Testis (tissue), 5 donors: ENCODE measurements at places on chromosomes 16 and 17.

GRCh38 chr16:11692171-11692570, 23.9 kb downstream of the SNN start:
- no peak overlapping the region for H3K4me3 ChIP-seq
- H3K27me3 ChIP-seq = no peaks in the 10 kb centered on the region
- H3K36me3 ChIP-seq = no peaks in the 10 kb centered on the region
- DNase-seq = no peak
- peaks cover 6% of the 10 kb centered on the region for H3K4me1 ChIP-seq

- no peak for DNase-seq
- H3K4me3 ChIP-seq = no peak overlapping the region
- H3K27me3 ChIP-seq = no peaks in the 10 kb centered on the region
- no peak overlapping the region for H3K27ac ChIP-seq
- no peaks in the 10 kb centered on the region for H3K4me1 ChIP-seq
Measured at GRCh38 chr17:58377093-58377601, 25.1 kb upstream of the SUPT4H1 start.

- H3K27me3 ChIP-seq = no peaks in the 10 kb centered on the region
- peak overlapping the region; percentile 40 for H3K4me3 ChIP-seq
- H3K36me3 ChIP-seq = no peaks in the 10 kb centered on the region
- peak overlapping the region; percentile 72 for H3K27ac ChIP-seq
- no peak for DNase-seq
Measured at GRCh38 chr16:1152123-1152638, 725 bp upstream of the CACNA1H start.

DNA sequence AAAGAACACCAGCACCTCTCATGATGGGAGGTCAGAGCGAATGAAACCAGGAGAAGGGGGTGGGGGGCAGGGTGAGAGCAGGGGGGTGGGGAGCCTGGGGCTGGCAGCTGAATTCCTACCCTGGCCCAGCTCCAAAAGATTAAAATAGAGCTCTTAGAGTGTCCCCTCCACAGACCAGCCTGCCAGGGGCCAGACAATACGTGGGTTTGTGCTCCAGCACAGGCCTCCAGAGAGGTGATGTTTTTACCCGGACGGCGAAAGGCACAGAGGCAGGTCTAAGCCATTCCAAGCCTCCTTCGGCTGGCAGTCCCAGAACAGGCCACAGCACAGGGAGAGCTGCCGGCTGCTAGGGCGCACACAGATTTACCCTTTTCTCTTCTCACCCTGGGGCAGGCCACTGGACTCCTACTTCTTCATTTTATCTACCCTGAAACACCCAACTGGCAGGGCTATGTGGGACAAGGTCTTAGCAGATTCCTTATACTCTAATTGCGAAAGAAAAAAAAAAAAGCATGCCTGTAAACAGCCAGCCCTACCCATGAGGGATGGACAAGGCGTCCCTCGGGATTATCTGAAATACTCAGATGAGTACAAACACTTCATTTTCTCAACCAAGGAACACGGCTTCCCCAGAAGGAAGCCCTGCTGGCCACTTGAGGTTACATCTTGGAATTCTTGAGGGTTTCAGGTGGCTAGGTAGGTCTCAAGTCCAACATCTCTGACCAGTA, 71.9 kb upstream of the NOG start:
- no peaks in the 10 kb centered on the region for H3K36me3 ChIP-seq
- H3K4me1 ChIP-seq = no peaks in the 10 kb centered on the region
- H3K27ac ChIP-seq = no peak overlapping the region
- DNase-seq = no peak

- H3K27ac ChIP-seq = peak overlapping the region; percentile 65
- H3K4me3 ChIP-seq = no peak overlapping the region
- DNase-seq = peak; percentile 60
- peaks cover 15% of the 10 kb centered on the region for H3K4me1 ChIP-seq
Measured at GRCh38 chr16:46743232-46743719, 4.9 kb downstream of the MYLK3 start.
